ENCODE measurements at places on chromosomes 12 and 14. TPM values are rescaled to one million over a fixed set of nuclear protein-coding genes. Genes with fewer than 3 reads are reported as not detected.

The SLC6A15 gene
- not detected for polyA plus RNA-seq

The RASSF9 gene
- 0.95 TPM for polyA plus RNA-seq

The CYP27B1 gene
- 0.11 TPM for polyA plus RNA-seq

The LALBA gene
- not detected for polyA plus RNA-seq

The PWP1 gene
- 27.9 TPM for polyA plus RNA-seq

The SDS gene
- polyA plus RNA-seq: not detected

The IL23A gene
- not detected for polyA plus RNA-seq

The FOXG1 gene
- not detected for polyA plus RNA-seq

The ADCY6 gene
- 60.6 TPM for polyA plus RNA-seq

DNA sequence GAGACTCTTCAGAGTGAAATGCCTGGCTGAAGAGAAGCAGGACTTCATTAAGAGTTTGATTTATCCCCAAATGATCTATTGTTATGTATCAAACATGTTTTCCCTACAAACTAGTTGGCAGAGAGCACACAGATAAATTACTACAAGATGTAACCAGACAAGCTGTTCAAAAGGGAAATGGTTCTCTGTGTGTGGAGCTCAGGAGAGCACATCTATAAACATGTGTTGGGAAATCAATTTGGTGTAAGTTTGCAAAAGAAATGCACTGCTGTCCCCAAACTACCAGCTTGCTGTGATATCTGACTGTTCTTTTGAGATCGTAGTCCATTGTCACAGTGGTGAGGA is 159.2 kb downstream of the PAH start:
- peak overlapping the region; percentile 71 for H3K27ac ChIP-seq
- no peaks in the 10 kb centered on the region for H3K27me3 ChIP-seq
- no peak overlapping the region for H3K4me3 ChIP-seq
- no peak for DNase-seq

DNA sequence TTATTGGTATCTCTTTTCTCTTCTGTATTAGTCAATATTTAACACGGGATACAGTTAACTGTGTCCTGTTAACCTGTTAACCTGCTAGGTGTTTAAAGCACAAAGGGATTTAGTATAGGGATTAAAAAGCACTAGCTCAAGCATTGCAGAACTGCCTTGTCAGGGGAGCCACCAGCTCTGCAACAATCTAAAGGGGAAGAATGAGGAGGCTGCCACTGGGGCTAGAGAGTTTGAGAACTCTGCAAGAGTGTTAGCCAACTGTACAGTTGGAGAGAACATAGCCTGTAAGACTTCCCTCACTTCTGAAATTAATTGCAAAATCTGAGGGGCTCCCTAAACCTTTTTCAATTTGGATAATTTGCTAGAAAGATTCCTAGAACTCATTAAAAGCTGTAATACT is 6.5 kb upstream of the VRK1 start:
- no peak overlapping the region for H3K27ac ChIP-seq
- no peaks in the 10 kb centered on the region for H3K36me3 ChIP-seq
- H3K4me1 ChIP-seq: no peaks in the 10 kb centered on the region

DNA sequence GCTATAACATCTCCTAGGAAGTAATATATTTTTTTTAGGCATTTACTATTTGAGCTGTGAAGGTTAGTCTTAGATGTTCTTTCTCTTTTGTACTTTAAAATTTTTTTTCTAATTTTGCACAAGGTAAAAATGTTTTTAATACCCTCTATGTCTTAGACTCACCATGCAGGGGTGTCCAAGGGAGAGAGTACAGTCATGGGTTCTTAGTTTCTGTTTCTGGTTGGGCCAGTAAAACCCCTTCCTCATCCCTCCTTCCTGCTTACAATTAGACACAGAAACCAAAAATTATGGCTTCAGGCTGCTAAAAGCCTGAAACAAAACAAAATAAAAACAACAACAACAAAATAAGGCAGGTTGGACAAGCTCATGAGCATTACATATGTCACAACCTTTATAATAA is 193.0 kb downstream of the SYT1 start:
- DNase-seq: no peak
- H3K4me1 ChIP-seq: no peaks in the 10 kb centered on the region
- H3K4me3 ChIP-seq: no peak overlapping the region
- no peak overlapping the region for H3K27ac ChIP-seq
- no peaks in the 10 kb centered on the region for H3K27me3 ChIP-seq

DNA sequence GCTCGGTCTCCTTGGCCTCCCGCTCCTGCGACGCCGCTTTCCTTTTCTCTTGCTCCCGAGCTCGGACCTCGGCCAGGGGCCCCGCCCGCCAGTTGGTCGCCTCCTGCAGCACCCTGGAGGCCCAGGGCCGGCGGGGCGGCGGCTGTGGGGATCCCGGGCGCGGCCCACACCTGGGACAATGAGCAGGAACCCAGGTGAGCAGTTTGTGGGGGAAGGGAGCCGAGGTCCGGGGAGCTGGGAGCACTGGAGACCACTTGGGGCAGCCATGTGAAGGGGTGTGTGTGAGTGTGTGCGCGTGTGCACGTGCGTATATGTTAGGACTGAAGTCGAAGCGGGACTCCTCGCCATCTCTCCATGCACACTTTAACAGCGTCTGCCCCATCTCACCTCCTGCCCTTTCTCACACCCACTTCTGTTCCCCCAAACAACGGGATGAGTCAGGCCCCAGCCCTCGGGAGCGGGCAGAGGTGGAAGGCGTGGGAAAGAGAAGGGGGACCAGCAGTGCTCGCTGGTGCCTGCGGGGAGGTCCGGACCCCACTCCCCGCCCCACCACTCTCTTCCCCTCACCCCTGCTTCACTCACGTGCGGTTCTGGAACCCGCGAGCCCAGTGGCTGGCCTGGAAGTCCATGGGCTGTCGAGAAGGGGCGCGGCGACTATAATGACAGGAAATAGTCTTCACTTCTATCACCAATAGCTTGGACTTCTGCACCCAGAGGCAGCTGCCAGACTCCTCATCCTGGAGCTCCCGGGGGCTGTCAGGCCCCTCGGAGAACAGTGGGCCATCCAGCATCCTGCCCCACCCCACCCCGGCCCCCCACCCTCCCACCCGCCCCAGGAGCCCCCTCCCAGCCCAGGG is 450 bp downstream of the DDN start:
- no peak for DNase-seq
- peaks cover 28% of the 10 kb centered on the region for H3K36me3 ChIP-seq
- H3K4me1 ChIP-seq: peaks cover 55% of the 10 kb centered on the region

DNA sequence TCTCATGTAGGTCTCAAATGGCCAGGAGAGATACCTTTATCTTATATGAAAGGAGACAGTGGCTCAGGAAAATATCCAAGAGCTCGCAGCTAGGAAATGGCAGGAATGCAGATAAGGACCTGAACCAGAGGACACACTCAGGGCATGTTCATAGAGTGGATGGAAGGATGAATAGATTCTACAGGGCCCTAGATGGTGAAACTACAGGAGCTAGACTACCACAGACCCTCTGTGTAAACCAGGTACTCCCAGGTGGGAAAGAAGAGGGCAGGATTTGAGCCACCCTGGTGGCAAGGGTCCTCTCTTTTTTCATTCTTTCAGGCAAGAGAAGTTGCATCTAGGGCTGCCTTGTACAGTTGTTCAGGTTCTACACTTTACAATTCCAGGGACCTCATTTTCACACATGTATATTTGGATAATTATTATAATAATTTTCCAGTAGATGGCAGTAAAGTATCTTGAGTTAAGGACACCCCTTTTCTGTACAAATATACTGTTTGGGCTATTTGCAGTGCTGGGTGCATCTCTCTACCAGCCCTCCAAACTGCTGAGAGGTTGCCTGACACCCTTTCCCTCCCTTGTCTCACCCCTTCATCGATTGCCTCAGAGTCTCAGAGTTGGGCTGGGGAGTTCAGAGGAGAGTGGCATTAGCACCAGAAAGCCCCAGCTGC is 10.5 kb upstream of the ZDHHC22 start:
- peaks cover 11% of the 10 kb centered on the region for H3K27me3 ChIP-seq
- H3K4me1 ChIP-seq: no peaks in the 10 kb centered on the region
- no peaks in the 10 kb centered on the region for H3K36me3 ChIP-seq
- no peak overlapping the region for H3K27ac ChIP-seq

DNA sequence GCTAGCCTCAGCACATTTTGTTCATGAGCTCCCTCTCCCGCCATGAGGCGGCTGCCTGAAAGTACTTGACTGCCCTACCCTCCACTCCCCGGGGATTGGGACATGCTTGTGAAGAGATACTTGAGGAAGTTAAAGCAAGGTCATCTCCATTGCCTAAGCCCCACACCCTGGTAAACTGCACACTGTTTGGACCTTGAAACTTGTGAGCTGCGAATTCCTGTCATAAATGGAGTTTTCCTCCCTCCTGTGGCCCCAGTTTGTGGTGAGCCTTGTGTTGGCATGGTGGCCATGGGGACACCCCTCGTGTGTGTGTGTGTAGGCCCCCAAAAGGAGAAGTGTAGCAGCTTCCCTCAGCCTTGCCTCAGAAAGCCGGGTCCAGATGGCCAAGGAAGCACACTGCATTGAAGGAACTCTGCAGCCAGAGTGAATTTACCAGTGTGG is 395.5 kb downstream of the ZFP36L1 start:
- no peaks in the 10 kb centered on the region for H3K36me3 ChIP-seq
- H3K4me3 ChIP-seq: no peak overlapping the region
- DNase-seq: peak; percentile 67

DNA sequence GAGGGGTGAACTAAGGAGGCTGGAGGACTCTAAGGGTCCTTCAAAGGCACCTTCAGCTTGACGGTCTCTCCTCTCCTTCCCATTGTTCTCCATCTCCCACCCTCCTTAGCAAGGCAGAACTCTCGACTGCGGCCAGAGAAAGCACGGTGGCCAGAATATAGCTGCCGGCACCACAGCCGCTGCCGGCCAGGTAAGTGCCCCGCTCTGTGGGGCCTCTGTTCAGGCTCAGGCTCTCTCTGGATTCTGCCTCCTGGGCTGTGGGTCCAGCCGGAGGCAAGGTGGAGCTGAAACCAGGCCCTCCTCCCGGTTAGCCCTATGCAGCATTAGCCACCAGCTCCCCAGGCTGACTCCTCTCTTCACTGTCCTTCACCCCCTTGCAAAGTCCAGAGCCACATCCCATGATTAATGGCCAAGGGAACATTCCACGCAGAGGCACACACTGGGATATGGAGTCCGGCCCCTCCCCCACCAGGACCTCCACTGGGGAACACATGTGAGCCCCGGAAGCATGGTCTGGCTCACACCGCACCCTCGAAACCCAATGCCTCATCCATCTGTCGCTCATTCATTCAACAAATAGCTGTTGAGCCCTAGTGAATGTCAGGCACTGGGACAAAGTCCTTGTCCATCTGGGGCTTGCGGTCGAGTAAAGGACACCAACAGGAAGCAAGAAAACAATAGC is 25.2 kb downstream of the LTBP2 start:
- no peaks in the 10 kb centered on the region for H3K27me3 ChIP-seq
- H3K27ac ChIP-seq: no peak overlapping the region
- peaks cover 38% of the 10 kb centered on the region for H3K4me1 ChIP-seq
- DNase-seq: peak; percentile 16
- no peak overlapping the region for H3K4me3 ChIP-seq

GRCh38 chr14:104938960-104939359 is 14.3 kb downstream of the PLD4 start:
- no peaks in the 10 kb centered on the region for H3K4me1 ChIP-seq
- no peak overlapping the region for H3K27ac ChIP-seq
- no peaks in the 10 kb centered on the region for H3K36me3 ChIP-seq
- no peak overlapping the region for H3K4me3 ChIP-seq
- no peak for DNase-seq

GRCh38 chr14:85319998-85320630 is 209.8 kb upstream of the FLRT2 start:
- H3K4me3 ChIP-seq: no peak overlapping the region
- H3K27ac ChIP-seq: no peak overlapping the region
- no peaks in the 10 kb centered on the region for H3K27me3 ChIP-seq
- H3K4me1 ChIP-seq: no peaks in the 10 kb centered on the region

GRCh38 chr14:32304296-32304695 is 24.8 kb upstream of the AKAP6 start:
- H3K27ac ChIP-seq: no peak overlapping the region
- DNase-seq: no peak
- H3K27me3 ChIP-seq: no peaks in the 10 kb centered on the region
- H3K4me1 ChIP-seq: no peaks in the 10 kb centered on the region
- H3K4me3 ChIP-seq: no peak overlapping the region

DNA sequence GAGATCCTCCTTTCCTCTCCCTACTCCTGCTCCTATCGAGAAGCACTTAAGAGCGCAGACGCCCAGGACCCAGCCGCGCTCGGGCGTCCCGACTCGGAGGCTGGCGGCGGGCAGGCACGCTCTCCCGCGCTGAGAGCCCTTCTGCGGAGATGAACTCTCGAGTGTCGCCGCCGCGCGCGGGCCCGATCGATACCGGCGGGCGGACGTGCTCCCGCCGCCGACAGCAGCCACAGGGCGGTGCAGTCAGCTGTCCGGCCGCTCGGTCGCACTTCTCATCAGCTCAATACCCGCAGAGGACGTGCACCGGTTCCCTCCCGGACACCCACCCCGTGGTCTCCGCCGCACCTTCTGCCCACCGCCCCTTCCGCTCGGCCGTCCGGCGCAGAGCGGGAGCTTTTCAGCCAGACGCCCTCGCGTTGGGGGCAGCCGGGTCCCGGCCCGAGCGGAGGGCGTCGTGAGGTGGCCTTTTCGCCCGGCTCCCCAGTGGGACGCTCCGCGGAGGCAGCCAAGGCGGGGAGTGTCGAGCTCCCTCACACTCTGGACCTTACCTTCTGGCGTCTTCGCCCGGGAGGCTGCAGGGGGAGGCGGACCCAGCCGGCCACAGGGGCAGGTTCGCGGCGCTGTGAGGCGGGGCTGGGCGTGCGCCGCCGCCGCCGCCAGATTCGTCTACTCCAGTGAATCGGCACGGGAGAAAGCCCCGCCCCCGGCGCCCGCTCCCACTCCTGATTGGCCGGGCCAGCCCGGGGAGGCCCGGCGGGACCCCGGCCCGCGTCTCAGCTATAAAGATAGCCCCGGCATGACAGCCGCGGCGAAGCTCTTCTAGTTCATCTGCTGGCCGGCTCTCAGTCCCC is at the start of gene INSM2:
INSM2 (plus strand) TSS at position 808 of the 851 bp plus-strand sequence. CDS start 89 bp downstream, outside the sequence.
- H3K27ac ChIP-seq: no peak within 1 kb of the TSS
- peaks cover 41% of the 10 kb centered on the region for H3K27me3 ChIP-seq
- DNase-seq: peak; percentile 42

- H3K27me3 ChIP-seq: no peaks in the 10 kb centered on the region
- H3K4me3 ChIP-seq: peak within 1 kb of the TSS; percentile 94
- H3K4me1 ChIP-seq: peaks cover 47% of the 10 kb centered on the region
- H3K27ac ChIP-seq: peak within 1 kb of the TSS; percentile 79
Observed at GRCh38 chr12:122078141-122079032, at the start of gene MLXIP. Gene MLXIP (plus strand): TSS chr12:122078756. CDS start chr12:122078854, 98 bp downstream.

GRCh38 chr12:104668274-104668718 is 211.5 kb downstream of the CHST11 start:
- H3K36me3 ChIP-seq: no peaks in the 10 kb centered on the region
- H3K27me3 ChIP-seq: no peaks in the 10 kb centered on the region
- peaks cover 58% of the 10 kb centered on the region for H3K4me1 ChIP-seq
- H3K4me3 ChIP-seq: no peak overlapping the region

- no peak for DNase-seq
- H3K36me3 ChIP-seq: no peaks in the 10 kb centered on the region
- H3K4me3 ChIP-seq: no peak overlapping the region
- H3K27me3 ChIP-seq: no peaks in the 10 kb centered on the region
- no peak overlapping the region for H3K27ac ChIP-seq
- H3K4me1 ChIP-seq: peaks cover 2% of the 10 kb centered on the region
Observed at GRCh38 chr14:99802301-99803105, 9.3 kb downstream of the EML1 start.

Measured in heart left ventricle (tissue), 16 donors.